ENCODE measurements at places on chromosomes 16 and 17.

DNA sequence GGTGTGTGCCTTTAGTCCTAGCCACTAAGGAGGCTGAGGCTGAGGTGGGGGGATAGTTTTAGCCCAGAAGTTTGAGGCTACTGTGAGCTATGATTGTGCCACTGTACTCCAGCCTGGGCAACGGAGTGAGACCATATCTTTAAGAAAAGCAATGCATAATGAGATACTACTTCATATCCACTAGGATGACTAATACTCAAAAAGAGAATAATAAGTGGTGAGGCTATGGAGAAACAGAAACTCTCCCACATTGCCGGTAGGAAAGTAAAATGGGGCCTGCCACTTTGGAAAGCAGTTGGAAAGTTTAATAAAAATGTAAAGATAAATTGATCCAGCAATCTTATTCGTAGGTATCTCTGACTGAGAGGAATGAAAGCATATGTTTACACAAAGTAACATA lies 4.6 kb upstream of the NPIPB2 start:
- no peak for DNase-seq

DNA sequence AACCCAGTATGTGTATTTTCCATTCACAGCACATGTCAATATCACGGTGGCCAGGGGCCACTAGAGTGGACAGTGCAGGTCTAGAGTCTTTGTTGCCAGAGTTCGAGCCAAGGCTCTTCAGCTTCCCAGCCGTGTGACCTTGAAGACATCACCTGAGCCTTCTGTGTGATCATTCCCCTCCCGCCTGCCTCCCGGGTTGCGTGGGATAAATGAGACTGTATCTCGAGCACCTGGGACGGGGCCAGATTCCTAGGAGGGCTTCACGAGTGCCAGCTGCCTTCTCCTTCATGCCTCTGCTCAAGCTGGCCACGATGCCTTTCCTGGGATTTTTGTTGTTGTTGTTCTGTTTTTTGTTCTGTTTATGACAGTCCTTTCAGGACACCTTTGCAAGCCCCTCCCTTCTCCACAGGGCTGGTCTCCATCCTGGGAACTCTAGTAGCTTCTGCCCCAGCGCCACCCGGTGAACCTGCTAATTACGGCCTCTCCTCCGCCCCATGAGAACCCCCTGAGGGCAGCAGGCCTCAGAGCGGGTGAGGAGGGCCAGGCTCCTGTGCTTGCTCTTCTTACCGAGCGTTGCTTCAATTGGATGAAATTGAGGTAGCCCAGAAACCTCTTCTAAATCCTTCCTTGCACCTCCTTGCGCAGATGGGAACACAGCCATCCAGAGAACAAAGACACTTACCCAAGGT lies 3.9 kb downstream of the SPNS2 start:
- DNase-seq, result no peak

- no peak for DNase-seq
Measured at GRCh38 chr17:11086646-11087340, 154.2 kb upstream of the SHISA6 start.

GRCh38 chr17:38922538-38923297 lies 2.7 kb upstream of the LASP1NB start:
- DNase-seq, result peak; percentile 83

GRCh38 chr17:80118601-80119270 lies 17.4 kb downstream of the GAA start:
- DNase-seq, result no peak

GRCh38 chr16:81616321-81617020 lies 162.6 kb upstream of the PLCG2 start:
- DNase-seq, result peak; percentile 35

GRCh38 chr17:6554871-6555330 lies 1.5 kb downstream of the PITPNM3 start:
- DNase-seq, result peak; percentile 48

- DNase-seq, result no peak
Measured at GRCh38 chr17:40623419-40624210, 24.0 kb downstream of the SMARCE1 start.

GRCh38 chr16:56657555-56658326 lies at the start of gene MT1F:
MT1F (plus strand) TSS chr16:56657959; CDS start chr16:56658059, 100 bp downstream.
- peak; percentile 89 for DNase-seq

- no peak for DNase-seq
Measured at GRCh38 chr16:50332599-50332998, 36.2 kb downstream of the BRD7 start.

GRCh38 chr16:55439101-55439690 lies 39.8 kb upstream of the MMP2 start:
- DNase-seq, result no peak

GRCh38 chr16:50267651-50268050 lies 1.3 kb downstream of the ADCY7 start:
- no peak for DNase-seq

DNA sequence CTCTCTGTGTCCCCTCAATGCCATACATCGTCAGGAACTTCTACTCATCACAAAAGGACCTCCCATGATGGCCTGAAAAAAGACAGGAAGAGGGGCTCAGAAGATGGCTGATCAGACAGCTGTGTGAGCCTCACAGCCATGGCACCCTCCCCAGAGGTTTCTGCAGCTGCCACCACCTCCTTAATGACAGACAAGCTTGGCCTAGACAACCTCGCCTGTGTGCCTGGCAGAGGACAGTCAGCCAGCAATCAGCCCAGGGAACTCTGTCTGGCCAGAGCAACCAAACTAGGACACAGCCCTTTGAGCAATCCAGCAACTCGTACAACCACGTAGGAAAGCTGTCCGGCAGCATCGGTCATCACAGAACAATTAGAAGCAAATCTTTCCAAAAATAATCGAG lies 54.2 kb upstream of the MED9 start:
- no peak for DNase-seq

DNA sequence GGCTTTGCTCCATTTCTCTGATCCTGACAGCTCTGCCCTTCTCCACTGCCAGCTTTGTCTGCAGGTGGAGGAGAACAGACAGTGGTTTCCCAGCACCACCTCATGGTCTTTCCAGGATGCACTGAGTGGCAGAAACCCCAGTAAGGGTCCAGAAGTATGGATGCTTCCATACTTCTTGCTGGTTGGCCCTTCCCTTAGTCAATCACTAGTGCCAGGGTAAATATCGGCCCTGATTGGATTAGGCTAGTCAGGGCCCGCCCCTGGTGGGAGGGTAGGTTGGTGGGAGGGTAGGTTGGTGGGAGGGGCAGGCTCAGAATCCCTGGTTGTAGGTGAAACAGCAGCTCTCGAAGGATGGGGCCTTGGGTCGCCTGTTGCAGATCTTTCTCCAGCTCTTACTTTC lies 10.2 kb downstream of the RNF213 start:
- DNase-seq, result peak; percentile 84

DNA sequence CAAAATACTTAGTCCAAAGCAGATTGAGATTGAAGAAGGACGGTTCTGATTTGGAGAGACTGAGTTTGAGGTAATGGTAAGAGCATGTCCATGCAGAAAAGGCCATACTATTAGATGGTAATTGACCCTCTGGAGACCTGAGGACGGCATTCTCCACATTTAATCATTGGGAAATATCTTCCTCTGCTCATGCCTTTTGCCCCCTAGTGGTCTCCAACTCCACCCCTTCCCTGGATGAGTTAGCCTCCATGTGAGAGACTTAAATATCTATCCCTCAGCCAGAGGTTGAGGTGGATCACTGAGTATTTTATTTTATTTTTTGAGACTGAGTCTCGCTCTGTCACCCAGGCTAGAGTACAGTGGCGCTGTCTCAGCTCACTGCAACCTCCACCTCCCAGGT lies 10.4 kb upstream of the OR3A1 start:
- no peak for DNase-seq
